ENCODE measurements at places on chromosomes 12 and 14.

- no peak for DNase-seq
Observed at GRCh38 chr12:80837342-80837978, 100.3 kb downstream of the LIN7A start.

- no peak for DNase-seq
Observed at GRCh38 chr12:46209170-46209569, 59.7 kb downstream of the SLC38A1 start.

GRCh38 chr14:105119408-105120025, 49.1 kb downstream of the JAG2 start:
- DNase-seq = no peak

DNA sequence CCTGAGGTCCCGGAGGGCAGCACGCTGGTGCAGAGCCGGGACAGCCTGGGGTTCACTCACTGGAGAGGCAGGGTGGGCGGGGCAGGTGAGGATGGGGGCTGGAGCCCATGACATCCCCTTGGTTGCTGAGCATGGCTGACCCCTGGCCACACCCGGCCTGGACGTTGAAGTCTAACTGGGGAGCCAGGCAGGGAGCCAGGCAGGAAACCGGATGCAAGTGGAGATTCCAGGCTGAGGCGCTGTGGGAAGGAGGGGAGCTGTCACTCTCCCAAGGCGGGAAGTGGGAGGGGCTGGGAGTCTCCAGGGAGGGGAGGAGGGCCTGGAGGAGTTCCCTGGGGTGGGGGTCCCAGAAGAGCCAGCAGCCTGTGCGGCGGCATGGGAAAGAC, 7.7 kb upstream of the INF2 start:
- no peak for DNase-seq

DNA sequence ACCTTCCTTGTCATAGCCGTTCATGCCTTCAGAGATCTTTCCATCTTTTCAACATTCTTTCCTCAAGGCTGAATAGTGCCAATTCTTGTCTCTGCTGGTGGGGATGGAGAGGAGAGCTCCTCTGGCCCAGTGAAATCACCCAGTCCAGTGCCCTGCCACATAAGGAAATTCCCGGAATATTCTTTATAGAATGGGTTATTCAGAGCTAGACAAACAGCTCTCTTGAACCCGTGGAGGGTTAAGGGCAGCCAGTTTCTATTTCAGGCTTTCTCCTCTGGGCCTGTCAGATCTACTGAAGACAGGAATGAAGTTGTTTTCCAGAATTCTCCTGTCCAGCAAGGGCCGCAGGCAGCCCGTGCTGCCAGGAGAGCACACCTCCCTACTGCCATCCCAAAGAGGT, 8.1 kb upstream of the NRIP2 start:
- no peak for DNase-seq

GRCh38 chr12:43402436-43402835, 149.6 kb downstream of the ADAMTS20 start:
- DNase-seq = no peak

- no peak for DNase-seq
Observed at GRCh38 chr14:64767215-64767964, 63.2 kb downstream of the PLEKHG3 start.

DNA sequence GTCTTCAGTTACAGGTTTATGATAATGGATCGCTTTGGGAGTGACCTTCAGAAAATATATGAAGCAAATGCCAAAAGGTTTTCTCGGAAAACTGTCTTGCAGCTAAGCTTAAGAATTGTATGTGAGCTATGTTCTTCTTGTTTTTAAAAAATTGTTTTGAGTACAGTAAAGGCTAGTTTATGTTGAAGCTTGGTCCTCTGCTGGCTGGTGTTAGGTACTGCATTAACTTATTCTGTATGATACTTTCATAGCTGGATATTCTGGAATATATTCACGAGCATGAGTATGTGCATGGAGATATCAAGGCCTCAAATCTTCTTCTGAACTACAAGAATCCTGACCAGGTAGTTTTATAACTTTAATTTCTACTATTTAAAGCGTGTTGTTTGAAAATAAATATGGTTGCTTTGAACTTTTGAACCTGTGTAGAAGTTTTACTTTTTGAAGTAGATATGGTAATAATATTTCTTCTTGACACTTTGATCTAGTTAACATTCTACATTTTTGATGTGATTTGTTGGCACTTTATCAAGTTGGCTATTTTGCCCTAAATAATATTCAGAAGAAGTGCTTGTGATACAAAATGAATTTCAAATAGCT, 55.7 kb downstream of the VRK1 start:
- DNase-seq = peak; percentile 23
